Fibroblast of skin of abdomen (primary cell): ENCODE measurements at places on chromosomes 1 and 21.

DNA sequence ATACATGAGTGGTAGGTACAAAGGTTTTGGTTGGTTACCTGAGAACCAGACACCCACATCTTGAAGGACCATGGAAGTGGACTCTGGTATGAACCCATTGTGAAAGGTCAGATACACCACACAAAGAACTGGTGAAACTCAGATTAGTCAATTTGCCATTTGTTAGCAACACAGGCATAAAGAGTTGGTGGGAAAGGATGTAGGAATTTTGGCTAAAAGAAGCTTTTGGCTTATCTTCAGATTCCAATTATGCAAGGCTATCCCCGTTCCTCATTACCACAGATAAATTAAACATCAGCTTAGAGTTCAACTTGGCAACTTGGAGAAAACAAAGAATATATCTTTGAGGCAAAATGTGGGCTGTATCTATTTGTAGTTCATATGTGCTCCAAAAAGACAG lies 87.0 kb upstream of the IRF2BP2 start:
- DNase-seq = peak; percentile 56

- DNase-seq = no peak
These were observed 10.3 kb upstream of the PRELP start for GRCh38 chr1:203465146-203465798.

- peak; percentile 19 for DNase-seq
These were observed 36.0 kb upstream of the IL19 start for GRCh38 chr1:206734499-206735142.

DNA sequence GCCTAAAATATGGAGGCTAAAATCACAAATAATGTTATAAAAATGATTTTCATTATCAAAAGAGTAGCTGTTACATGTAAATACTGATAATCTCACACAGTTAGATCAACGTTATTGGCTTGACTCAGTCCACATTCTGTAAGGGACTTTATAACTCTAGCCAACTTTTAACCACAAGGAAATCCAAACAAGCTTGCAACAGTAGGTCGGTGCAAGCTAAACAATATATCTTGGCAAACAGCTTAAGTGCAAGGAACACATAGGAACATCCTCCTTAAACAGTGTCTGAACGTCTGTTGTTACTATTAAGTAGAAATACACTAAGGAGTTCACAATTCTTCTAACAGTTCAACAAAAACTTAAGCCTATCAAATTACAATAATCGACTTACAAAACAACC lies 126.7 kb downstream of the EIF4G3 start:
- DNase-seq = peak; percentile 49

- DNase-seq = peak; percentile 45
These were observed at the start of gene PRKACB for GRCh38 chr1:84143796-84144565. PRKACB (plus strand) TSS chr1:84144271; CDS start chr1:84144362, 91 bp downstream.

DNA sequence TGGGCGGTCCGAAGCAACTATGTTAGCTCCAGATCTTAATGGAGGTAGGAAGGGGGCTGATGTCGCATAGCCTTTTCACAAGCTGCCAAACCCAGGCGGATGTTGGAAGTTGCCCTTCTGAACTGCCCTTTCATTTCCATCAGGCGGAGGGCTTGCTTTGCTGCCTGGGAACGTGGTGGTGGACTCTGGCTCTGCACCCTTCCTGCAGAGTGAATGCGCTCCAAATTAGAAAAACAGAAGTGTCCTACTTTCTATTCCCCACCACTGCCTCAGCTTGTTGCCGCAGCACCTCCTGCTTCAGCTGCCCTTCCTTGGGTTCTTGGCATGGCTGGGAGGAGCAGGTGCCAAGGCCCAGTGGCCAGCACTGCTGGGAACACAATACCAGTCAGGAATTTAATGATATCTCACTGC lies 60.6 kb downstream of the AK4 start:
- no peak for DNase-seq

- DNase-seq = peak; percentile 93
These were observed 437 bp upstream of the HSPG2 start for GRCh38 chr1:21937372-21938121.

- no peak for DNase-seq
These were observed 112.5 kb downstream of the RERE start for GRCh38 chr1:8704866-8705506.

DNA sequence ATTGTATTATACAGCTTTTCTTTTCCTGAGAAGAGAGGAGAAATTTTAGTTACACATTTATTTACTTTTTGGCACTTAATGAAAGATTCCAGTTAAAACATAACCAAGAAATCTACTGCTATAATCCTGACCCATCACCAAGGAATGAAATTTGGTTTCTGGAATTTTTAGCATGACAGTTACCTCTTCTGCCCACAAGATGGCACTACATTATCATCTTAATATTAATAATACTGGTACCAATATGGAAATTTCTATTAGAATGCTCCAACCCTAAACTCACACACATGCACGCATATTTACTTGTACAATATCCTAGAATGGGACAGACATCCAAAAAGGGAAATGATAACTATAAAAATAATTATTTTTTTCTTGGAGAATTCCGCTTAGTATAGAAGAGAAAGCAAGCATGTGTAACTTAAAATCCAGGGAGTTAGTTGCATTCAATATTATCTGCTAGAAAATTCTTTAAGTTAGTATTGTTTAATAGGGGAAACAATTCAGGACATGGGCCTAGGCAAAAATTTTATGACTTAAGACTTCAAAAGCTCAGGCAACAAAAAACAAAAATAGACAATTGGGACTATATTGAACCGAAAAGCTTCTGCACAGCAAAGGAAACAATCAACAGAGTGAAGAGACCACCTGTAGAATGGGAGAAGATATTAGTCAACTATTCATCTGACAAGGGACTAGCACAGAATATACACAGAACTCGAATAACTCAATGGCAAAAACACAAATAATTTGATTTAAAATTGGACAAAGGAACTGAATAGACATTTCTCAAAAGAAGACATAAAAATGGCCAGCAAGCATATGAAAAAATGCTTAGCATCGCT lies 37.4 kb downstream of the MAP3K21 start:
- DNase-seq = peak; percentile 23

- peak; percentile 39 for DNase-seq
These were observed 77.7 kb upstream of the C1orf87 start for GRCh38 chr1:60151311-60151710.

DNA sequence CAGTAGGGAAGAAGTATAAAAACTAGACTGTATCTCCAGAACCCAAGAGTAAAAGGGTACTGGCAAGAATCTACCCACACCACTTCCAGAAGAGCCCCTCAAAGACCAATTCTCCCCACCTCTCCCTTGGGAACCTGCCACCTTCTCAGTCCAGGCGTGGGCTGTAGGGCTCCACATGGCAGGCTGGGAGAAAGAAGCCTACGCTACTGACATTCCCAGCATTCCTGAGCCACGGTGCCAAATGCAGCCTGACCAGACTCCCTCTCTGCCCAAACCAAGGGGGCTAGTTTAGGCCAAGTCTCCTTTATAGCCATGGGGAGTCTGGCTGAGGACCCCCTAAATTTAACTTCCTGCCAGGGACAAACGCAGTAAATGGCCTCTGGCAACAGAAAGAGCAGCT lies 2.0 kb downstream of the UBE2Q1 start:
- DNase-seq = peak; percentile 41

- no peak for DNase-seq
These were observed 11.0 kb downstream of the PROX1 start for GRCh38 chr1:213998785-213999184.

DNA sequence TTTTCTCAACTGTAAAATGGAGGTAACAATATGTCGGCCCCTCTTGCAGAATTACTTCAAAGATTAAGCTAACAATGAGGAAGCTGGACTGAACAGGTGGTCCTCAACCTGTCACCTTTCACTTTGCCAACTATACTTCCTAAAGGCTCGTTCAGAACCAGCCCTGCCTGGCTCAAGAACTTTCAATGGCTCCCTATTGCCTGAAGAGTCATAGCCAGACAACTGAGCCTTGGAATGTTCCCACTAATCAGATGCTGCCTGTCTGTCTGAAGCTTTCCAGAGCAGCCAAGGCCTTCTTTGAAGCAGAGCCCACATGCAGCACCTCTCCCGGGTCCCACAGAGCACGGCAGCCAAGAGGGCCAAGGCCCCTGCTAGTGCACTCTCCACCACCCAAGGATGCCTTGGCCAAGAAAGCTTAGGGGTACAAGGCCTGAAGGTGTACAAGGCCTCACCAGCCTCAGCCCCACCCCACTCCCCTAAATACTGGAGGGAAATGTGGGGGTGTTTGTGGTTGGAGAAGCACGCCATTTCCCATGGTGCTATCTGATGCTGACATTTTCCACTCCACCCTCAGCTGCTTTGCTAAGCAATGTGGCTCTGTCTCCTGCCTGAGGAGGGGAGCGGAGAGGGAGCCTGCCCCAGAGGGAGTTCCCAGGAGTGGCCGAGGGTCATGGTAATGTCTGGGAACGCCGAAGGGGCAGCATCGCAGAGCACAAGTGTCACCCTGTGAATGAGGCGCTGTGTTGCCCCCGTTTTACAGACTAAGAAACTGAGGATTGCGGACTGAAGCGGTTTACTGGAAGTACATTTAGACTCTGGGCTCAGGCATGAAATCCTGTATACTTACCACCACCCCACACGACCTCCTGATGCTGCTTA lies 8.2 kb upstream of the LAPTM5 start:
- DNase-seq = no peak

- no peak for DNase-seq
These were observed 78.3 kb downstream of the NDUFS5 start for GRCh38 chr1:39104158-39105060.

GRCh38 chr1:35180776-35181374 lies 12.1 kb downstream of the SFPQ start:
- DNase-seq = no peak
